ENCODE measurements at places on chromosomes 6 and 20.

DNA sequence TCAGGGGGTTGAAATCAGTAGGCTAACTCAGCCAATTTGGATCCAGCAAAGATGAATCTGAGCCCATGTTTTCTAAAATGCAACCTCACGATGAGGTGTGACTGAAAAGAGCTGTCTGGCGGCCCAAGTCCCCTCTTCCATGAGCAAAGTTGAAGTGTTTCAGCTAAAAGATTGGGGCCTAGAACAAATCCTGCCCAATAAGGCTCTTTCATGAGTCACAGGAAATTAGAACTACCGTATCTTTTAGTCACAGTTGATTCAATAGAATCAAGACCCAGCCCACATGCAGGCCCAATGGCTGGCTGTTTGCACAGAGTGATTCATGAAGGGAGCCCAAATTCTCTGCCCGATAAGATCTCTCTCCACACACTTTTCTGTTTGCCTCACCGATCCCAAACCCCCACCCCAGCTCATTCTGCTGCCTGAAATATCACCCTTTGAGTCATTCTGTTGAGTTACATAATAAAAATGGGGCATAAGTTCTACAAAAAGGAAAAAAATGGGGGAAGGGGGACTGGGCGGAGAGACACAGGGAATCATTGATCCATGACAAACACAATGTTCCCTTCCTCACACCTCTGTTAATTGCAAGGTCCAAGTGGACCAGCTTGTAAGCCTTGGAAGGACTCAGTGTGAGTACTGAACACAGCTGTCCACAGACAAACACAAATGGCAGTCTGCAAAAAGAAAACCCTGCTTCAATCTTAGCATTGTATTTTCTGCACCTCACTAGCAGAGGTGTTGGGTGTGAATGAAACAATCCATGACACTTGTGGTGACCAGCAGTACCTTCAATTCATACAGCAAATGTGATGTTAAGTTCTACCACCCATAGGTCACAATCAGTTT is 13.8 kb downstream of the FOXQ1 start:
- DNase-seq: no peak

GRCh38 chr6:149964308-149965193 is 808 bp downstream of the ULBP1 start:
- DNase-seq: no peak

DNA sequence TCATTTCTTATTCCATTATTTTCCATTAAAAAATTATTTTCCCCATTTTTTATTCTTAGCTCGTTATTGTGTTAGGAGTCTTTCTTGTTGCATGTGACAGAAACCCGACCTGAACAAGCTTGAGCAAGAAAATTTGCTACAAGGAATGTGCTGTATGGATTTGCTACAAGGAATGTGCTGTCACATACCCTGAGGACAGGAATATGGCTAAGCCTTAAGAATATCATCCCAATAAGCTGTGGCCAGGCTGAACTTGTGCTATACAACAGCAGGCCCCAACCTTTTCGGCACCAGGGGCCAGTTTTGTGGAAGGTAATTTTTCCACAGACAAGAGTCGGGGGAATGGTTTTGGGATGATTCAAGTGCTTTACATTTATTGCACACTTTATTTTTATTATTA is 114.0 kb downstream of the TRMT11 start:
- no peak for DNase-seq

GRCh38 chr20:56829788-56830385 is 200.8 kb downstream of the TFAP2C start:
- no peak for DNase-seq

DNA sequence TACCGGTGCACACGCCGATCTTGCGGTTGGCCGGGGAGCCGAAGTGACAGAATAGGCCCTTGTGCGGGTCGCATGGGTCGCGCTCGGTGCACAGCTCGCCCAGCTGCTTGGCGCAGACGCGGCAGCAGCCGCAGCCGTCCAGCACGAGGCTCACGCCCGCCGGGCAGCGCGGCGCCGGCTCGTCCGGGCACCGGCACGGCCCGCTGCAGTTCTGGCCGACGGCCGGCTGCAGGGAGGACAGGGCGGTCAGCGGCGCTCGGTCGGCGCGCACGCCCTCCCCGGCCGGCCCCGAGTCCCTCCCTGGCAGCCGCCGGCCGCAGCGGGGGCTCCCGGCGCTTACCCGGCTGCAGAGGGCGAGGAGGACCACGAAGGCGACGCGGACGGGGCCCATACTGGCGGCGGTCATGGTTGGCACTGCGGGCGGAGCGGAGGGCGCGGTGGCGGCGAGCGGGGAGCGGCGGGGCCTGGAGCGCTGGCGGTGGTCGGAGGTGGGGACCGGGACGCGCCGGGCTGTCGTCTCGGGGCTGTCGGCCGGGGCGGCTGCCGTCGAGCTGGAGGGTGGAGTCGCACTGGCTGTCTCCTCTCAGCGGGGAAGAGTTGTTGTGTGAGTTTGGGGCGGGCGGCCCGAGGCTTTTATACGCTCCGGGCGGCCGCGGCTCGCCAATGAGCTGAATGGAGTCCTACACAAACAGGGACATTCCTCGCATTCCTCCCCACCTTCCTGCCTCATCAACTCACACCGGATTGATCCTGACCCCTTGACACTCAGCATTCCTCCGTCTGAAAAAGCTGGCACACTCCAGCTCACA is at the start of gene CCN2:
CCN2 (minus strand) TSS at position 606 of the 809 bp plus-strand sequence; CDS start at position 406, 200 bp downstream.
- no peak for DNase-seq
